ENCODE measurements at places on chromosomes 13 and 19.
A peak's percentile ranks its signal among the peaks of the same experiment; 100 is the strongest.

GRCh38 chr13:76621705-76622104 lies 264.5 kb downstream of the KCTD12 start:
- peak; percentile 44 for DNase-seq

DNA sequence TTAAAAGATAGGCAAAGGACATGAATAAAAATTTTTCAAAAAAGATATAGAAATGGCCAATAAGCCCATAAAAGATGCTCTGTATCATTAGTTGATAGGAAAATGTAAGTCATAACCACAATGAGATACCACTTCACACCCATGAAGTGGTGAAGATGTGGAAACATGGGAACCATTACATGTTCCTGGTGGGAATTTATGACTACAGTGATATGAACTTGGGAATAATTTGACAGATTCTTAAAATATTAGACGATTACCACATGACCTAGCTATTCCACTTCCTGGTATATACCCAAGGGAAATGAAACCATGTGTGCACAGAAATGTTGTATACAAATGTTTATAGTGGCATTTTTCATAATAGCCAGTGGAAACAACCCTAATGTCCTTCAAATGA lies 232.2 kb downstream of the GGACT start:
- DNase-seq, result no peak

- peak; percentile 73 for DNase-seq
Measured at GRCh38 chr13:112859817-112860190, 109.2 kb upstream of the MCF2L start.

GRCh38 chr19:58543826-58544590 lies at the start of gene TRIM28:
TRIM28 (plus strand) TSS chr19:58544064; CDS start chr19:58544758, 694 bp downstream.
- DNase-seq, result peak; percentile 99

DNA sequence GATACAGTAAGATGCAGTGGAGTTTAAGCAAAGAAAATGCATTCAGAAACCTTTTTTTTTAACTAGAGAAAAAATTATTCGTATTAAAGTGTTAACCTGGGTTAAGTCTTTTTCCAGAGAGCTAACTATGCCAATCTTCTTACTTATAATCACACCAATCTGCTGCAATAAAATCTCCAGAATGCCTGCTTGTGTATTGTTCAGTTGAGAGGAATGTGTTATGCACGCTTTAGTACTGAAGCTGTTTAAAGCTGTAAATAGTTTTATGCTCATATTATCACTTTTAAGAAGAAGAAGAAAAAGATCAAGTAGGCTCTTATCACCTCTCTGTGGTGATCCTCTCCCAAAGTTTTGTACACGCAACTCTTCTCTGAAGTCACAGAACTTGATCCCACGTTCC lies 528.7 kb downstream of the RFC3 start:
- DNase-seq, result no peak

- DNase-seq, result no peak
Measured at GRCh38 chr13:40016953-40017660, 361.6 kb downstream of the COG6 start.

DNA sequence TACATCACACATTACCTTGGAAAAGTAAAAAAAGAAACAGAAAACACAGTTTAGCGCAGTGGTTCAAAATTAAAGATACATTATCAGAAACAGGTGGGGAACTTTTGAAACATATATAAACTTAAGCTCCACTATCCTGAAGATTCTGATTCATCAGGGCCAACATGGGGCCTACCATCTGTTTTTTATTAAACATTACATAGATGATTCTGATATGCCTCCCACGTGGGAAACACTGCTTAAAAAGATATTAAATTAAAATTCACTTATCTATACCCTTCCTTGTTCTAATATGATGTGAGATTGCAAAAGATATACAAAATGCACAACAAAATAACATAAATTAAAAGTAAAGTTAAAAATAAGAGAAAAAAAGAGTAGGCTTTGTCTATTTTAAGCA lies 125.0 kb downstream of the VWA8 start:
- no peak for DNase-seq

- no peak for DNase-seq
Measured at GRCh38 chr13:28411831-28412353, 83.0 kb downstream of the FLT1 start.

DNA sequence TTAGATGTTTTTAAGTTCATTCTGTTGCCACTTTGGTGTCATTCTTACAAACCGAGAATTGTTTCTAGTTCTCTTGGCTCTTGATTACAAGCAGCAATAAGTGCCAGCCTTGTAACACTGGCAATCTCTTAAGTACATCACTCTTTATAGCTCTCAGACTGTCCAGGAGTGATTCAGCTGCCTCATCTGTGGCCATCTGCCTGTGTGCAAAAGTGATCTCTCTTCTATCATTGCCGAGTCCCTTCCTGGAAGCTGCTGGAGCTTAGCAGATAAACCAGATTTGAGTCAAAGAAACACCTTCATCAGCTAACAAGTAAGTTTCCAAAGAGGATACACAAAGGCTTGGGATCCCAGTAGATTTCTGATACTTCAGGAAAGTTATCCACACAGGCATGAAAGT lies 23.2 kb downstream of the STOML3 start:
- no peak for DNase-seq

GRCh38 chr13:106589716-106590115 lies 21.8 kb upstream of the ARGLU1 start:
- DNase-seq, result peak; percentile 71

GRCh38 chr13:42348576-42348975 lies 76.6 kb downstream of the AKAP11 start:
- DNase-seq, result no peak

DNA sequence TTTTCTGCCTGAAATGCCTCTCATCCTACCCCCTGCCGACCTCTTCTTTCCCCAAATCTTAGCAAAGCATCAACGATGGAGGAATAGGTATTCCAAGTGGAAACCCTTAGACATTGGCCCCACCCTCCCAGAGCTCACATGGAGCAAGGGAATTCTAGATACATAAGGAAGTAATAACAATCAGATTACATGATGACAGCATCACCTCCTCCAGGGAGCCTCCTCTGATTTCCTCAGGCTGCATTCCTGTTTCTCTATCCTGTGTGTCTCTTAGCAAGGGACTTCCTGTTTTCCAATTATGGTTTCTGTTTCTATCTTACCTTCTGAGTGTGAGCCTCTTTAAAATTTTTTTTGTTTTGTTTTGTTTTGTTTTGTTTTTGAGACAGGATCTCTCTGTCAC lies 246.6 kb downstream of the TSHZ3 start:
- DNase-seq, result no peak

- no peak for DNase-seq
Measured at GRCh38 chr19:19061506-19061905, 2.3 kb upstream of the SLC25A42 start.

DNA sequence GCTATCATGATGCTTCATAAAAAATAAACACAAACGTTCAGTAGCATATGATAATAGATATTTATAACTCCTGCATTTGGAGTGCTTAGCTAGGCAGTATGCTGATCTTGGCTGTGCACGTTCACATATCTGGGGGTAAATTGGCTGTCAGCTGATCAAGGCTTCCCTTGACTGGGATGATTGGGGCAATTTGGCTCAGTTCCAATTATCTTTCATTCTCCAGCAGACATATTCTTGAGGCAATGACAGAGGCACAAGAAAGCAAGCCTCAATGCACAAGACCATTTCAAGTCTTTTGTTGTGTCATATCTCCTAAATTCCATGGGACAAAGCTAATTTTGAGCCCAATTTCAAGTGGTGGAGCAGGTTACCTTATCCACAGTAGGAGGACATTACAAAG lies 142.0 kb downstream of the DLEU7 start:
- DNase-seq, result no peak

- no peak for DNase-seq
Measured at GRCh38 chr19:55697069-55697440, 22.0 kb downstream of the EPN1 start.

- no peak for DNase-seq
Measured at GRCh38 chr19:41001243-41001971, 10.3 kb downstream of the CYP2B6 start.

DNA sequence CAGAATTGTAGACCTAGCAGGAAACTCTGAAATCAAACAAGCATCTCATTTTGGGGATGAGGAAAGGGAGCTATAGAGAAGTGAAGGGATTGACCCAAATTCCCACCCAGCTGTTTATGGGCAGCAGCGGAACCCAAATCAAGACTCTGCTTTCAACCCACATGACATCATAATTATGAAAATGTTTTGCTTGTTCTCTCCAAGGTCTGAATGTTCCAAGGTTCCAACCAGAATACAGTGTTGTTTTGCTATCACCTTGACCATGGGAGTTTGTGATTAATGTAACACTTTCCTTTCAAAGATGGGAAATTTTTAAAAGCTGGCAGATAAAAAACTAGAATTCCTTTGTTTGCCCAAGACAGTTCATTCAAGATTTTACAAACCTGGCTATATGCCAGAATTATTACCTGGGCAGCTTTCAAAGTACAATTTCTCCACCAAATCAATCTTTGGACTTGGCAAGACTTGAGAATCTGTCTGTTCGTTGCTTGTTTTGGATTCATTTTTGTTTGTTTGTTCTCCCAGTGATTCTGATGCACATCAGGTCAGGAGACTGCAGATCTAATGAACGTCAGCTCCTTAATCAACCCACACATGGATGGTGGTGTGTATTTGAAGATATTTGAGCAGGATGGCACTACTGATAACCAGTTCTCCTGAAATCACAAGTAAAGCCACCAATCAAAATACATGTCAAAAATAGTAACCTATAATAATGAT lies 322.7 kb downstream of the FOXO1 start:
- DNase-seq, result no peak

DNA sequence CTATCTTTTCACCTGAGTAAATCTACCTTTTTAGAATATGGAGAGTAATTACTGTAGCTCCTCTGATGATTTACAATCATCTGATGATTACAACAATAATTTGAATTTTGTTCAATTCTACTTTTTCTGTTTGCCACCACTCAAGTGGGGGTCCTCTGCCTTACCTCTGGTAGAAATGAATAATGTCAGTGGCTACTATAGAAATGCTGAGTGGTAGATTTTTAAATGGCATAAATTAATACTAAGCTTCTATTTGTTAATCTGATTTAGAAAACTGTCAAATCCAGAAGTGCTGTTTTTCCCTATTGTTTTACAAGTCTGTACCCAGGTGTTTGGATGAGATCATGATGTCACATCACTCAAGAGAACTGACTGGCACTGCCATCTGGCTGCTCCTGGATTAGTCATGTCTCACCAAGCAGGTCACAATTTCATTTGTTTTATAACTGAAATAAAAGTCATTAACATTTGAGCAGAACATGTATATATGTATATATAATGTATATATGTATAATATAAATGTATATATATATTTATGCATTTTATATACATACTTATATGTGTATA lies 494.8 kb downstream of the TBC1D4 start:
- DNase-seq, result peak; percentile 55

GRCh38 chr19:39136225-39136940 lies 10.8 kb downstream of the PAK4 start:
- no peak for DNase-seq

DNA sequence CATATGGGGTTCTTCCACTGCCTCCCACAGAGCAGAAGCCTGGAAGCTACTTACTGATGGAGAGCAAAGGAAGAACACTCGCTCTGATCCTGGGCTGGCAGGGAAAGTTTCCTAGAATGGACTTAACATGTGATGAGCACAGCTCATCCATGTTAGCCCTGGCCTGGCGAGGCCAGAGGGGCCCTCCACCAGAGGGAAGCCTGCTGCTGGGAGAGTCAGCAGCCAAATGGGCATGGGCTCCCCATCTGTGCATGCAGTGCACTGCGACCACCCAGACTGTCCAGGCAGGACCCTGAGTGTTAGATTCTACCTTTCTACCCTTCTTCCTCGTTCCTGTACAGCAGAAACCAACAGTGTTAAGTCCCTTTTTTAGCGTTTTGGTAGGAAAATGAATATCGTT lies 8.9 kb downstream of the HNRNPUL1 start:
- DNase-seq, result no peak

- DNase-seq, result no peak
Measured at GRCh38 chr19:49857061-49857837, 6.3 kb downstream of the PTOV1 start.

GRCh38 chr19:5123646-5124045 lies 154.7 kb downstream of the KDM4B start:
- DNase-seq, result no peak

DNA sequence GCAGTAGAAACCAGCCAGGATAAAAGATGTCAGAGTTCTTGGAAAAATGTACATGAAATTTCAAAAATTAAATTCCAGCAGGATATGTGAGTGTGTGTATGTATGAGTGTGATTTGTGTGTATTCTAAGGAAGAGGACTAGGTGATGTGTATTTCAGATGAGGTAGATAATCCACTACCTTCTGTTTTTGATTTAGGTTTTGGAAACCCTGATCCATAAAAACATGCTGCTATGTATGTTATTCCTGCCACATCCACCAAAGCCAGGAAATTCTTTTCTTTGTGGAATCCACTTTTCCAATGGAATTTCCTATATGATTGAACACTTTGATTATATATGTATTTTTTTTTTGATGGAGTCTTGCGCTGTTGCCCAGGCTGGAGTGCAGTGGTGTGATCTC lies 276.9 kb downstream of the UQCRFS1 start:
- no peak for DNase-seq

GRCh38 chr19:34172661-34173192 lies 423 bp downstream of the LSM14A start:
- DNase-seq, result peak; percentile 22

DNA sequence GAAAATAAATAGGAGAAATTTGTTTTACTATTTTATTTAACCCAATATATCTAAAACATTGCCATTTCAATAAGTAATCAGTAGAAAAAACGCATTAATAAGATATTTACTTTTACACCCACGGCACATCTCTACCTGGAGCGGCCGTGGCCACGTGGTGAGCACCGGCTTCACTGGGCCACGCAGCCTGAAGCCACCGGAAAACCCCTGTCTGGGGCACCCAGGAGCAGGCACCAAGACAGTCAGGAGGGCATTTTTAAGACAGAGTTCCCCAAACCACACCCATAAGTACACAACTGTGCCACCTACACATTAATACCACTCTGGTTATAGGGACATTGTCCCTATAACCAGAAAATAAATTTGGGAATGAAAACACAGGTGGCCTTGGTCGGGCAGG lies 80.9 kb downstream of the SPACA7 start:
- DNase-seq, result no peak

DNA sequence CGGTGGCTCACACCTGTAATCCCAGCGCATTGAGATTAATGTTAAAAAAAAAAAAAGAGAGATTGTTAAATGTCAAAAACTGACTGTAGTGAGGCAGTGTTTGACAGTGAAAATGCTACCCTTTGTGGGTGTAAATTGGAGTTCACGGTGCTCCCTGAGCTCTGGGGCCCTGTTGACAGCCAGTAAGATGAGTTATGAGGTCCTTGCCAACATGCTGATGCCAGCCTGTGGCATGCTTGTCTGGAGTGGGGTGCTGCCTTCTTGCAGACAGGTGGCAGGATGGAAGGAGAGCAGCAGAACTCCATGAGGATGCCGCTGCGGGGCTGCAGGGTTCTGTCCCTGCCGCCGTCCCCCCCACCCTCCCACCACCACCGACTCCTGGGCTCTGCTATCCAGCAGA lies 25.9 kb downstream of the PRAM1 start:
- DNase-seq, result no peak
